ENCODE measurements at places on chromosomes 16 and 17.

GRCh38 chr17:1808644-1809043 is 21.1 kb downstream of the SMYD4 start:
- no peaks in the 10 kb centered on the region for H3K4me1 ChIP-seq
- no peaks in the 10 kb centered on the region for H3K27me3 ChIP-seq
- no peak for DNase-seq
- no peak overlapping the region for H3K27ac ChIP-seq

DNA sequence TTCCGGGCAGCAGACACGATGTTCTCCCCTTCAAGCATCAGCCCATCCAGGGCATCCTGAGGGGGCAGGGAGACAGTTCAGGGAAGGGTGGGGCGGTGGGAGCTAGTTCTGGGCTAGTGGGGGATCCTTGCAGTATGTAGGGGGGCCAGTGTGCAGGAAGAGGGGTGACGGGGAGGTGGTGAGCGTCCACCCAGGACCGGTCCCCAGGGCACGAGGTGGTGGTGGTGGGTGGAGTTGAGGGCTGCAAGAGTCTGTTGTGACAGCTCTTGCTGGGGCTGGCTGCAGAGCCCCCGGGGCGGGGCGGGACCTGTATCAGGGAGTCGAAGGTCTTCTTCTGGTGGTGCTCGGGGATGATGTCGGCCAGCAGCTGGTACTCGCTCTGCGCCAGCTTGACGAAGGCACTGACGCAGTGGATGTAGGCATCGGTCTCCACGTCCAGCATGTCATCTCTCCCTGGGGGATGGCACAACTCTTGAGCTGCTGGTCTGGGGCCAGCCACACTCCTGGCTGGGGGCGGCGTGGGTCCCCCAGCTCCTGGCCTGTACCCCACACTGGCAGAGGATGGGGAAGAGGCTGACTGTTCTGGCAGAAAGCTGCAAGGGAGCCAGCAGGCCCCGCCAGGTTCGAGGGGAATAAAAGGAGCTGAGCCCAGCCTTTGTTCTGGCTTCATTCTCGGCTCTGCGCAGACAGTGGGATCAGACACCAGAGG is 10.0 kb downstream of the ZACN start:
- peaks cover 4% of the 10 kb centered on the region for H3K4me1 ChIP-seq
- H3K36me3 ChIP-seq = peaks cover 82% of the 10 kb centered on the region
- no peaks in the 10 kb centered on the region for H3K27me3 ChIP-seq
- H3K4me3 ChIP-seq = no peak overlapping the region

GRCh38 chr16:2959206-2959605 is 4.9 kb upstream of the KREMEN2 start:
- DNase-seq = no peak
- no peak overlapping the region for H3K4me3 ChIP-seq
- peaks cover 9% of the 10 kb centered on the region for H3K27me3 ChIP-seq
- peaks cover 23% of the 10 kb centered on the region for H3K4me1 ChIP-seq
- H3K27ac ChIP-seq = no peak overlapping the region
- no peaks in the 10 kb centered on the region for H3K36me3 ChIP-seq

GRCh38 chr17:63390090-63390489 is 56.0 kb downstream of the CYB561 start:
- H3K4me3 ChIP-seq = no peak overlapping the region
- H3K36me3 ChIP-seq = peaks cover 12% of the 10 kb centered on the region
- no peak for DNase-seq
- H3K4me1 ChIP-seq = no peaks in the 10 kb centered on the region

DNA sequence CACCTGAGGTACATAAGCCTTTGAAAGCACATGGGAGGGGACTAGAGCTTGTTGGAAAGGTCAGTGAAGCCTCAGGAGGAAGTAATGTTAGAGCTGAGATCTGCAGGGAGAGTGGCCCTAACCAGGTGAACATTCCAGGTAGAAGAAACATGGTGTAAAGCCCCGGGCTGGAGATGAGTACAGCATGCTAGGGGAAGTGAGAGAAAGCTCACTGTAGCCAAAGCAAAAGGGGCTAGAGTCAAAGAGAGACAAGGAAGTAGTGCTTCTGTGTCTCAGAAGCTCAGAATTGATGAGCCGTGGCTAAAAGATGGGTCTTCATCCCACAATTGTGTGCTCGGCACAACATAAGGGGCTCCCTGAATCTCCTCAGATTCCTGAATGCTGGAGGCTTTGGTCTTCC is 481.8 kb downstream of the XYLT1 start:
- H3K4me1 ChIP-seq = peaks cover 23% of the 10 kb centered on the region
- H3K4me3 ChIP-seq = no peak overlapping the region
- no peaks in the 10 kb centered on the region for H3K36me3 ChIP-seq
- DNase-seq = no peak

GRCh38 chr16:88678224-88678979 is 7.9 kb downstream of the SNAI3 start:
- H3K36me3 ChIP-seq = no peaks in the 10 kb centered on the region
- no peak for DNase-seq
- no peak overlapping the region for H3K4me3 ChIP-seq
- H3K4me1 ChIP-seq = peaks cover 21% of the 10 kb centered on the region
- H3K27me3 ChIP-seq = no peaks in the 10 kb centered on the region

- DNase-seq = no peak
- no peaks in the 10 kb centered on the region for H3K36me3 ChIP-seq
- no peak overlapping the region for H3K27ac ChIP-seq
- peaks cover 3% of the 10 kb centered on the region for H3K27me3 ChIP-seq
- H3K4me1 ChIP-seq = peaks cover 3% of the 10 kb centered on the region
These were observed 17.4 kb upstream of the COL1A1 start for GRCh38 chr17:50218771-50219315.

- no peak for DNase-seq
- H3K4me1 ChIP-seq = no peaks in the 10 kb centered on the region
- H3K27ac ChIP-seq = no peak overlapping the region
- no peaks in the 10 kb centered on the region for H3K27me3 ChIP-seq
- H3K36me3 ChIP-seq = peaks cover 9% of the 10 kb centered on the region
- no peak overlapping the region for H3K4me3 ChIP-seq
These were observed 34.5 kb downstream of the RNF213 start for GRCh38 chr17:80295146-80295545.

GRCh38 chr16:17768257-17768656 is 297.5 kb upstream of the XYLT1 start:
- peaks cover 11% of the 10 kb centered on the region for H3K27me3 ChIP-seq
- H3K36me3 ChIP-seq = no peaks in the 10 kb centered on the region
- H3K27ac ChIP-seq = no peak overlapping the region
- H3K4me3 ChIP-seq = no peak overlapping the region
- H3K4me1 ChIP-seq = no peaks in the 10 kb centered on the region

DNA sequence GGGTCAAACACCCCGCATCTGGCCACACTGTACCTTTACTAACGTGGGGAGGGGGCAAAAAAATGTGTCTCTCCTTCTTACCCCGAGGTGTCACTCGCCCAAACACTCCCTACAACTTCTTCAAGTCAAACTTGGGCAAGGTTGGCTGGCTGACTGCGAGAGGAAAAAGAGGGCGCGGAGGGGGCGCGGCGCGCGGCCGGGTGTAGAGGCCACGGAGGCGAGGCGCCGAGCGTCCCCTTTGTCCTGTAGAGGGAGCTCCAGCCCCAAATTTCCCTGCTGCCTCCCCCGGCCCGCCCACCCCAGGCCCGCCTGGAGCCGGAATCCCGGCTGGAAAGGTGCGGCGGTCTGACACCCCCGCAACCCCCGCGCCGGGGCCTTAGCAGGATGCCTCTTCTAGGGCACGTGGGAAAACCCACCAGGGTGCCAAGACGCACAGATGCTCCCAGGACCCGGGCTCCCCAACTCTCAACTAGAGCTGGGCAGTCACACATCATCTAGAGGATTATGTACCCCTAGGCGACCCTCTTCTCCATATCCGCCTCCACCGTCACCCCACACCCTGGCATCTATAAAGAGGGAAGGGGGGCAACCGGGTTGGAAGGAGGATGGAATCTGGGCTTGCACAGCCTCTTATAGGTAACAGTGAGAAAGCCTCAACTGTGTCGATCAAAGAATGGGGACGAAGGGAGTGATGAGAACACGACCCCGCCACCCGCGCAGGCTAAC is 4.2 kb downstream of the IRX3 start:
- no peak overlapping the region for H3K27ac ChIP-seq
- H3K27me3 ChIP-seq = peaks cover 40% of the 10 kb centered on the region
- peaks cover 3% of the 10 kb centered on the region for H3K36me3 ChIP-seq

GRCh38 chr17:2452216-2452750 is 51.4 kb upstream of the MNT start:
- no peaks in the 10 kb centered on the region for H3K4me1 ChIP-seq
- DNase-seq = no peak
- no peaks in the 10 kb centered on the region for H3K27me3 ChIP-seq
- no peak overlapping the region for H3K4me3 ChIP-seq
- no peaks in the 10 kb centered on the region for H3K36me3 ChIP-seq
- no peak overlapping the region for H3K27ac ChIP-seq

DNA sequence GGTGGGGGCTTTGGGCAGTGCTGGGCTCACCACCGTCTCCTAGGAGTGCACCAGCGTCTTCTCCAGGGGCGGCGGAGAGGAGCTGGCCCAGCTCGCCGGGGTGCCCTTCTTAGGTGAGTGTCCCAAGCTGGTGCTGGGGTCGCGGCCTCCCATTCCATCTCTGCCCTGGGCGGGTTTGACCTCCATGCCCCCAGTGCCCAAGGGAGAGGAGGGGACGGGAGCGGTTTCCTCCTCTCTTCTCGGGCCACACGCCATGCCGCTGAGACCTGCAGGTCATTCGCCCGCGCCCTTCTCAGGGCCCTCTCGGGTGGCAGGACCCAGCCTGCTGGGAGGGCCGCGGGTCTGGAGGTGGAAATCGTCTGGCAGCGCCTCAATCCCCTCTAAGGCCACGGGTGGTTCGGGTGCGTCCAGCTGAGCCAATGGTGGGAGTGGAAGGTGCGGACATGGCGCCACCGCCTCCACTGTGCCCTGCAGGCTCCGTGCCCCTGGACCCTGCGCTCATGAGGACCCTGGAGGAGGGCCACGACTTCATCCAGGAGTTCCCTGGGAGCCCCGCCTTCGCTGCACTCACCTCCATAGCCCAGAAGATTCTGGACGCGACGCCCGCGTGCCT is 5.3 kb downstream of the IGFALS start:
- H3K27me3 ChIP-seq = no peaks in the 10 kb centered on the region
- no peak overlapping the region for H3K27ac ChIP-seq
- H3K4me1 ChIP-seq = peaks cover 37% of the 10 kb centered on the region
- no peak overlapping the region for H3K4me3 ChIP-seq

- no peaks in the 10 kb centered on the region for H3K36me3 ChIP-seq
- no peak overlapping the region for H3K4me3 ChIP-seq
- no peaks in the 10 kb centered on the region for H3K27me3 ChIP-seq
- no peak overlapping the region for H3K27ac ChIP-seq
These were observed 13.0 kb downstream of the PITPNM3 start for GRCh38 chr17:6543079-6544010.

DNA sequence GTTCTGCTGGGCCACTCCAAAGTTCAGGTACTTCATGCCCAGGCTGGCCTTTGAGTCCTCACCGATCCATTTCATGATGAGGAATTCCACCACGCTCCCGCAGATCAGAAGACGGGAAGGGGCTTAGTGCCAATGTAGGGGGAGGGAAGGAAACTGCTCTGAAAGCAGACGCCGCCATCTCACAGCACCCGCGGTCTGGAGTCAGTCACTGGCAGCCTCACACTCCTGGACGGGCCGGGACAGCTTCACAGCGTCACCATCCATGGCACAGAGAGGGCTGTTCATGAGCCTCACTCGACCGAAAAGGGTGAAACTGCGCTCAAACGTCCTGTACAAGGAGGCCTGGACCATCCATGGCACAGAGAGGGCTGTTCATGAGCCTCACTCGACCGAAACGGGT is 62.0 kb downstream of the RPH3AL start:
- H3K36me3 ChIP-seq = peaks cover 7% of the 10 kb centered on the region
- peaks cover 13% of the 10 kb centered on the region for H3K4me1 ChIP-seq
- DNase-seq = no peak
- H3K4me3 ChIP-seq = no peak overlapping the region
- H3K27ac ChIP-seq = no peak overlapping the region

DNA sequence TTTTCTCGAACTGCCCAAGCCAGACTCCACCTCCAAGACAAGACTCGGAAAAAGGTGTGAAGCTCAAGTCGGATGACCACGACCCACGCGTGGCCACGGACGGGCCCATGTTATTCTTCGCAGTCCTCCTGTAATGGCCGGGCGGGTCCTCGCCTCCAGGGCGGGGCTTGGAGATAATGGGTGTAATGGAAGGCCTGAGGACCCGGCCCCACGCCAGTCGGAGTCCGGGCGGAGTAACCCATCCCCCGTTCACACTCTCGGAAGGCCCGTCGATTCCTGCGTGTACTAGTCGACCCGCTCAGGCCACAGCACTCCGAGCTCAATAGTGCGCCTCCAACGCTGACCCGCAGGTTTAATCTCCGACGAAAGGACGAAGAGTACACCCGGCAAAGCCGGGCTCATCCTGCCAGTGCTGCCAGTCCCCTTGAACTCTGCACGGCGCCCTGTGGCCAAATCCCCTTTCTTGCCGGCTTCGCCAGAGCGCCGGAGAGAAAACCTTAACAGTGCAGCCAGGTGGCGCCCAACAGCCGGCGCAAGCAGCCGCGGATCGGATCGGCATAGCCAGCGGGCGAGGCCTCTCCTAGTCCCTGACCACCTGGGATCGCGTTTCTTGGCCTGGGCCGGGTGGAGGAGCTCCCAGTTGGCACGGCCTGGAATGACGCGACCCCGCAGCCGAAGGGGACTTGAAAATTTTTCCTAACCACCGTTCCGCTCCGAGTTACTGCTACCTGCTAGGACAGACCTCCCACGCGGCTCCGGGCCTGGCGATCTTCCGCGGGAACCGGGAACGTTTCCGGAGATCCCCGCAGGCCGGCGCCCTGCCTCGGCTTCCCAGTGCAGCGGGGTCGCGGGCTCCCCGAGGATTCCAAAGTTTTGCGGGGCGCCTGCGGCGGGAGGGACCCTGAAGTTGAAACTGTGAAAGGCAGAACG is 762.0 kb downstream of the KCNJ18 start:
- no peak overlapping the region for H3K4me3 ChIP-seq
- no peaks in the 10 kb centered on the region for H3K4me1 ChIP-seq
- no peaks in the 10 kb centered on the region for H3K36me3 ChIP-seq

DNA sequence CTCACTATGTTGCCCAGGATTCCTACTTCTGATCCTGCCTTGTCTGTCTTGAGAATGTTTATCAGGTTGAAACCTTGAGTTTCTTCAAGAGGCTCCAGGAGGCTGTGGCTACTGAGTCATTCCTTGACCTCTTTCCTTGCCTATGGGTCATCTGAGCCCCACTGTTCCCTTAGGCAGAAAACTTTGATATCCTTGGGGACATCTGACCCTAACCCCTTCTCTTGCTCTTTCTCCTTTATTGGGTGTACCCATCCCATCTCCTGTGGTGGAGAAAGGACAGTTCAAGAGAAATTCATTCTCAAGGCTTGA is 12.5 kb downstream of the ARL4D start:
- peaks cover 6% of the 10 kb centered on the region for H3K27me3 ChIP-seq
- no peak for DNase-seq
- no peak overlapping the region for H3K4me3 ChIP-seq
- H3K27ac ChIP-seq = no peak overlapping the region
- H3K36me3 ChIP-seq = no peaks in the 10 kb centered on the region
- H3K4me1 ChIP-seq = no peaks in the 10 kb centered on the region

DNA sequence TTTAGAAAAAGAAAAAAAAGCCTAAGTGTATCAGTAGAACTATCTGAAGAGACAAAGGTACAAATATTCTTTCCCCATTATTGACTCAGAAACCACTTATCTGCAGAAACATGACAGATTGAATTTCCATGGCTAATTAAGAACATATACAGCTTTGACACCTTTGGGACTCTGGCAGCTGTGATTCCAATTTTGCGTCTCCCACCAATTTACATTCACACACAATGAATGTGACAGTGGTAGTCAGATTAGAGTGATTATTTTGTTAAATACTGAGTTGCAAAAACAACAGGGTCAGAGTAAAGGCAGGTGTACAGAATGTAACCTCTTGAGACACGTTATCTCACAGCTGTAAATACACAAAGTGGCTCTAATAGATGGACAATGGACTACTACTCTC is 5.3 kb upstream of the PPM1D start:
- H3K4me1 ChIP-seq = peaks cover 7% of the 10 kb centered on the region
- H3K27ac ChIP-seq = no peak overlapping the region
- no peaks in the 10 kb centered on the region for H3K36me3 ChIP-seq
